ENCODE measurements at places on chromosomes 2 and 18. TPM values are rescaled to one million over a fixed set of nuclear protein-coding genes. Genes with fewer than 3 reads are reported as not detected.

DNA sequence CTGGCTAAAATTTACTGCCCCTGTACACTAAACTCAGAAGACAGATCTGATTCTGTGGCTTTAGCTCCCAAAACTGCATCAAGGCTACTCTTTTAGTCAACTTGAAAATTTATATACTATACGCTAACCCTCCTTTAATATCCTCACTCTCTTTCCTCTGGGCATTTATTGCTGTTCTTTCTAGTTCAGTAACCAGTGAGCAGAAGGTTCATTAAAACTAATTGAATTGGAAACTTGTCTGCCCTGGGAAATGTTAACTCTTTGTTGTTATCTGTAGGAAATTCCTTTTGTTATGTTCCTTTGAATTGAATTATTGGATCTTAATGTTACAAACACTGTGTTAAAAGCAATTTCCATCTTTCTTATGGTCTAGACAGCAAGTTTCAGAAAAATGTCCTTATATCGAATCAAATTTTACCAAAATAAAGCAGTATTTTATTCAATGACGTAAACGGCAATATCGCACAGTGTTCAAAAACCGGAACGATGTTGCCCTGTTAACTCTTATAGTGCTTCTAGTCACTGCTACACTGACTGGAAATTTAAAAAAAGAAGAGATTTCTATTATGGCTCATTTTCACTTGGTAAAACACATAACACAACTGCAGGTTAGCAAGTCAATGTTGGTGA, 168.3 kb downstream of the NR4A2 start:
- no peak for DNase-seq

GRCh38 chr2:98771721-98772524, 41.0 kb upstream of the MGAT4A start:
- DNase-seq = no peak

GRCh38 chr2:24828238-24828996, 35.2 kb downstream of the CENPO start:
- DNase-seq = peak; percentile 27

GRCh38 chr2:143121957-143122356, 7.3 kb upstream of the ARHGAP15 start:
- DNase-seq = no peak

DNA sequence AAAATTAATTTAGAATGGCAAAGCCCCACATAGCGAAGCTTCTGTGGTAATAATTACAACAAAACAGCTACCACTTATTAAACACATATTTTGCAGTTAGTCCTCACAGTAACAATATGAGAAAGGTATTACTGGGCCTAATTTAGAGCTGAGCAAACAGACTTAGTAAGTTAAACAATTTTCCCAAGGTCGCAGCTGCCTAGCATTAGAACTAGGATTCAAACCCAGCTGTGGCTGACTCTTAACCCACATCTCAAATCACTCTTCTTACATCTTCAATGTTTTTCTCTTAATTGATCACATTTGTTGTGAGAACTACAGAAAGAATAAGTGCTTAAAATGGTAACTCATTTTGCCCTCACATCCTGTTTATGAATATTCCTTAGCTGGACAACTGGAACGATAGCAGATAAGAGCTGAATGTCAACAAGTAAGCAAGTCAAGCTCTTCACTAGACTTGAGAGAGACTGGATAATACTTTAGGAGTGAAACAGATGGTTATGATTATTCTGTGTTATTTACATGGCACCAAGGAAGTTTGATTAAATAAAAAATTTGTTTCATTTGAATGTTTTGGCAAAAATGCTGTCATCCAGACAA, 59.4 kb upstream of the TMEM17 start:
- DNase-seq = no peak

DNA sequence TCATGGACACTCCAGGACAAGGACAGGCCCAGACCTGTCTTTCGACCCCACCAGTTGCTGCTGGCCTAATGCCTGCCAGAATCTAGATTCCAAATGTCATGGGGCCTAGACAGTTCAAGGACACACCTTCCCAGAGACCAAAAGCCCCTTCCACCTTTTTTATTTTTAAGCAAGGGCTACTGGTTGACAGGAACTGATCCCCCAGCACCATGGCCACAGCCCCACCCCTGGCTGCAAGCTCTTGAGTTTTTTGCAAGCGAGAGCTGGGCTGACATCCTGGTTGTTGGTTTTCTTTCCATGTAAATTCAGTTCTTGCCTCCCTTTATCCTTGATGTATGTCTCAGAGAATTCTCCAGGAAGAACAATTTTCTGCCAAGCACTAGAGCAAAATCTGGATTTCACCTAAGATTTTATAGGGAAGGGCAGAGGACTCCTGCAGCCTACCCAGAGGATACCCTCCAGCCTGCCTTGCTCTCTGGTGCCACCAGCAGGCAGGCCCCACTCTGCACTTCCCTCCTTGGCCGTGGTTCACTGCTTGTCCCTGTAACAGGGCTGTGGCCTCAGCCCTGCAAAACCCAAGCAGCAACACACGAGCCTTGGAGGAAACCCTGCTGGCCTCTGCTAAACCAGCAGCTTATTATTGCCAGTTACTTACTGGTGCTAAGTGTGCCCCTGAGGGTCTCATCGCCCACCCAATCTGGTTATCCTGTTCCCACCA, 97.7 kb downstream of the TWIST2 start:
- peak; percentile 48 for DNase-seq

The IL1A gene
- 0.16 TPM for total RNA-seq

The REG3A gene
- not detected for total RNA-seq

Measured in SJSA1 (cell line).